Neural progenitor cell (in vitro differentiated cells): ENCODE measurements at places on chromosomes 7 and 10.

- DNase-seq, result no peak
Observed at GRCh38 chr10:31147210-31147608, 115.5 kb upstream of the ZNF438 start.

DNA sequence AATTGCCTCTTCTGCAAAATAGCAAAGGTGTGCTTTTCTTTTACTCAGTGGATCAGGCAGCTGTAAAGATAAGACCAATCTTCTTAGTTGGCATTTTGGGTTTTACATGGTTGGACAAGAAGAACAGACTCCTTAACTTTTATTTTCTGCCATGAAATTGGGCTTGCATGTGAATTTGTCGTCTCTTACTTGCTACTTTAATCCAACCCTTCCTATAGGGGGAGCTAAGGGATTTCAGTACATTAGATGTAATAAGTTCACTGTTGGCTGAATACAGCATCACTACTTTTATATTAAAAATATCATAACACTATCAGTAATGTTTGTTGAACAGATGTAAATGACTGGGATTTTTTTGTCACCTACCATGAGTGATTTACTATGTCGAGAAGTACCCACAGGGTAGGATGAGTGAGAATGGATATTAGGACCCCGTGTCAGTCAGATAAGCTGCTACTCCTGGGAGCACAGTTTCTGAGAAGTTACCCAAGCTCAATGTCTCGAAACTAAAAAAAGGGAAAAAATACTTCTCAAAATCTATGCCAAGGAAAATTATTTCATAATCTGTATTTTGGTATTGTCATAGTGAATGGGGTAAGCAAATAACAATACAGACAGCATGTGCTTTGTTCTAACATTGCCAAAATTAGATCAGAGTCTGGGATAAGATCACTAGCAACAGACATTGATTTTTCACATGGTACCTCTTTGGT, 127.4 kb upstream of the AGR3 start:
- no peak for DNase-seq

DNA sequence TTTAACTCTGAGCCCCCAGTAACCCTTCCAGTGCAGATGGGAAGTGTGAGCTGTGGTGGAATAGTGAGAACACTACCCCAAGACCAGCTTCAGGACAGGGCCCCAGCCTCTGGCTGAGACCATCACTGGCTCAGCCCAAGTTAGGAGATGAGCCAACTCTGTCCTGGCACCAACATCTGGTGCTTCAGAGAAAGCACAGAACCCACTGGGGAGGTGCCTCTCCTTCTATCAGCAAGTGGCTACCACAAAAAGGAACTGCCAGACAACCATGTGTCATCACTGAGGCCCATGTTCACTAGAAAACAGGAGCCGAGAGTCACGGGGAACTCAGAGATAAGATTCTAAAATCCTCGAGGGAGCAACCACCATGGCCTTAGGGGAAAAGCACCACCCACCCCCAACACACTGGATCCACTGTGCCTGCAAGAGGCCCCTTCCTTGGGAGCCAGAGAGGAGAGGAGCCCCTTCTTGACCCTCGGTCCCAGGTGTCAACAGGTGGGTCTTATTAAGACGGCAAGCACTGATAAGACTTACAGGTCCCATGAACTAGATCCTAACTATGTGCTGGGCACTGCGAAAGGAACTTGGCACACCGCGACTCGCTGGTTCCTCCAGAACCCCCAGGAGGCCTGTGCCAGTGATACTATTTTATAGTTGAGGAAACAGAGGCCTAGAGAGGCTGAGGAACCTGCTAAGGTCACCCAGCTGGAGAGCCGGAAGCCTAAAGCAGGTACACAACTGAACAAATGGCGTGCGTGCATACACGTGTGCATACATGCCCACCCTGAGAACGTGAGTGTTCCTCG, 102.7 kb downstream of the FAM53B start:
- no peak for DNase-seq

DNA sequence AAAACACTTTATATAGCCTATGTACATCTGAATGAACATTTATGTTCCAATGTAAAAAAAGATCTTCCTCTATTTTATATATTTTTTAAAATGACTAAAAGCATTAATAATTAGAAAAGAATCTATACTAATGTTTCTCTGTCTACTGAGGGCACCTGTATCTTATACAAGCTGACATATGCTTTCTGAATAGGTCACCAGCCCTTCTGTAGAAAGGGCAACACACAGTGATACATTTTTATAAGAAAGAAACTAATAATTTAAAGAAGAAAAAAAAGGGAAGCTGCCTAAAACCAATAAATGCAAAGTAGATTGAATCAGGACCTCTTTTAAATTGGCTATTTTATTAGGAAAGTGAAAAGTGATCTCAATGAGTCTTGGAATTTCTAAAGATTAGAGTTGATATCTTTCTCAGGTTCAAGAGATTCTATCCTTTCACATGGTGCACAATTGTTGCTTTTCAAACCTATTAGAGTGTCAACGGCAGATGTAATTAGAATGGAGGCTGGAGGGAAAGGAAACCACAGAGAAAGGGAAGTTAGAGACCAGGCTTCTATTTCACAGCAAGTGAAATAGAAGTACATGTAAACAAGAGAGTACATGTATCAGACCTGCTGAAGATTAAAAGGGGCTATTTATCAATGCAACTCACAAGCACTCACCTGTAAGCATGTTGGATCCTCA, 6.3 kb downstream of the MTPN start:
- no peak for DNase-seq

DNA sequence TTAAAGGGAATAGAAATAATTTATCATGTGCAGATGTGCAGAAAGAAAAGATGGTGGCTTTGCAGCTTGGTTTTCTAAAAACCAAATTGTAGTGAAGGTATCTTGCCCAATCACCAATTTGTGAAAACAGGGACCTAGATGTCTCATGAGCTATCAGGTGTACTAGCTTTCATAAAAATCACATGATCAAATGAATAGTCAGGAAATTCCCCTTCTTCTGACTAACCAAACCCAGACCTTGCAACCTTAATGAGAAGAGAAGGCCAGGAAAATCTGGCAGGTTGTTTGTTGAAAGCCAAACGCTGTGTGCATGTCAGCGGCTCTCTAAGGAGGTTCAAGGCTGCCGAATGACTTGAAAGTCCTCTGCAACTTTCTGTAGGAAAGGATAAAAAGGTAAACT, 304.4 kb upstream of the NRP1 start:
- no peak for DNase-seq

DNA sequence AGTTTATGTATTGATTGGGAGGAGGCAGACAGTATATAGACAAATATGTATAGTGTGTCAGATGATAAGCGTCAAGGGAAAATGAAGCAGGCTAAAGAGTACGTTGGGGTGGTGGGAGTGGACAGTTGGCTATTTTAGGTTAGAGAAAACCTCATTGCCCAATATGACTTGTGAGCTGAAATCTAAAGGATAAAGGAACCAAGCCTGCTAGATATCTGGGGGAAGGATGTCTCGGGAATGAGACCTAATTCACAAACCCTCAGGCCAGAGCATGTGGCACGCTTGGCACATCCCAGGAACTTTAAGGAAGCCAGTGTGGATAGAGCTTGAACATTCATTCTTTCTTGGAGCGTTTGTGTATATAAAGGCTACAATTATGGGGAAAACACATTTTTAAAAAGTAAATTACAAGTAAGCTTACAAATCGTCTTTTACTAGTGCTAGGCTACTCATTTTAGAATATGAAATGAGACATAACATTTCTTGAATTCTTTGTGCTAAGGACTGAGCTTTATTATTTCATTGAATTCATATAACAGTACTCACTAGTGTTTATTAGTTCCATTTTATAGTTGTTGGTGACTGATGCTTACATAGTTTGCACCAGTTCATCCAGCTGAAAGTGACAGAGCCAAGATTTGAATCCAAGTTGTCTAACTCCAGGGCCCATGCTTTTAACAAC, 9.7 kb downstream of the FHIP2A start:
- no peak for DNase-seq

DNA sequence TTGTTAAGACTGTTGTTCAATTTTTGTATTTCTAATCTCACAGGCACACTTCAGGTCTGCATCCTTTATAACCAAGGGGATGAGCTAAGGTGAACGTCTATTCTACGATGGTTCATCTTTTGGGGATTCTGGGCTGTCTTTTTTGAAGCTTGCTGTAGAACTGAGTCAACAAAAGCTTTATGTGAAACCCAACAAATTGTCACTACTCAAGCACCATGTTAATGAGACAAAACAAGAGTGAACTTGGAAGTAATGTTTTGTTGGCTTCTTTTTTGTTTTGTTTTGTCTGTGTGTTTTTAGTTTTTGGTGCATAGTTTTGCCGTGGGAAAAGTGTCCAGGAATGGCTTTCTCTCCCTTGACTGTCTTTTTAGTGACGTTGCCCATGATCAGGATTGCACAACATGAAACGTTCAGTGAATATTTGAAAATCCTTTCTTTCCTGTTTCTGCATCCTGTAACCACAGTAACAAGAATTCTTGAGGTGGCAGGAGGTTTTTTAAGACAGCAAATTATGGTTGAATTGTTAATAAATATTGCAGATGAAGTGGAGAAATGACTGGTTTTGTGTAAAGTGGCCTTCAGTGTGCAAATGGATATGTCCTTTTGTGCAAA, 65.6 kb downstream of the WIPF3 start:
- DNase-seq, result no peak

GRCh38 chr10:105278439-105278838, 637.3 kb downstream of the SORCS3 start:
- DNase-seq, result peak; percentile 20

- DNase-seq, result no peak
Observed at GRCh38 chr7:128353610-128354009, 7.9 kb downstream of the PRRT4 start.

DNA sequence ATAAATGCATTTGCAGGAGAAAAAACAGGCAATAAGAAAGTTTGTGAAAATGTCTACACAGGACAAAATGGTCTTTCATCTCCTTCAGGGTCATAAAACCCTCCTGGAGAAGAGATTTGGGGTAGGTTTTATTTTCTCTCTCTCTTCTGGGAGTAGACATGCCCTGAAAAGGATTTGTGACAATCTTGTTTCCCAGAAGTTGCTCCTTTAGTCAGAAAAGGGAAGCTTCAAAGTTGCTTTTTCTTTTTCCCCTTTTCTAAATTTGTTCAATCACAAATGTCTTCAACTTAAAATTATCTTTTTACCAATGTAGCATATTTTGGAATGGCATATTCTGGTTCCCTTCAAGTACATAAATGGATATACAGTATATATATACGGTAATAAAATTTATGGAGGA, 9.4 kb upstream of the ANKRD22 start:
- DNase-seq, result no peak

GRCh38 chr10:80896959-80897358, 359.3 kb downstream of the SH2D4B start:
- no peak for DNase-seq

- peak; percentile 89 for DNase-seq
Observed at GRCh38 chr10:44386546-44387052, 1.7 kb upstream of the CXCL12 start.
